AG04450 (cell line): ENCODE measurements at places on chromosomes 2 and 18.
A peak's percentile ranks its signal among the peaks of the same experiment; 100 is the strongest.

DNA sequence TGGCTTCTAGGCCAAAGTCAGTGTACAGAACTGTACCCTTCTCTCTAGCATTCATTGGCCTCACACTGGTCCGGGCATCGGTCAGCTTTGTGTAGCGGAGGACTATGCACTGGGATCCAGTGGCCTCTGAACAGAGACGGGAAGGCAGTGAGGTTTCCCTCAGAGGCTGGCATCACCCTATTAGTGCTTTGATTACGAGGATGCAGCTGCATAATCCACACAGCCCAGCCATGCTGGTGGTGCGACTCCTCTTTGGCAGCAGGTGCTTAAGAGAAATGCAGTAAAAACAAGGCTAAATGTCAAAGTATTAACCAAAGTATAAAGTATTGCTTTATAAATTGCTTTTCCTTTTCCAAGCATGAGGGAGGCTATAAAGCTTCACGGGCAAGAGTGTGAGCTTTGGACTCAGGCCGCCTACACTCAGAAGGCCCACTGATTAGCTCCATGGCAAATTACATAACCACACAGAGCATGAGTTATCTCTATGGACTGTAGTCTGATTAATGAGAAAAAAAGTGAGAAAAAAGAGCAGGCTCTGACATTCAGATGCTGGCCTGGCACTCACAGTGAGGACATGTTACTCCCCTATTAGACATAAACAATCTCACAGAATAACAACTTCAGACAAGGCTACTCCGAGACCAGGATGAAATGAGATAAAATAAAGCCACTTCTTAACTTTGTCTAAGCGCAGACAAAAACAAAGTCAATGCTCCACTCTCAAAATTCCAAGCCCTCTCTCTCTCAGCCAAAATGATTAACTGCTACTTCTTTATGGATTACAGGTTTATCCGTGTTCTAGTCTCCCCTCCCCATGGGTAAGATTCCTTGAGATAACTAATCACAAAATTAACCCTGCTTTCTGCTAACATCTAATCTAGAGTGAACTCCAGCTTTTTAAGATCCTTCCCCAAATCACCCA lies 6.4 kb upstream of the CRYGC start:
- no peak for DNase-seq

- no peak for DNase-seq
Measured at GRCh38 chr2:233351423-233351822, 2.9 kb upstream of the DGKD start.

DNA sequence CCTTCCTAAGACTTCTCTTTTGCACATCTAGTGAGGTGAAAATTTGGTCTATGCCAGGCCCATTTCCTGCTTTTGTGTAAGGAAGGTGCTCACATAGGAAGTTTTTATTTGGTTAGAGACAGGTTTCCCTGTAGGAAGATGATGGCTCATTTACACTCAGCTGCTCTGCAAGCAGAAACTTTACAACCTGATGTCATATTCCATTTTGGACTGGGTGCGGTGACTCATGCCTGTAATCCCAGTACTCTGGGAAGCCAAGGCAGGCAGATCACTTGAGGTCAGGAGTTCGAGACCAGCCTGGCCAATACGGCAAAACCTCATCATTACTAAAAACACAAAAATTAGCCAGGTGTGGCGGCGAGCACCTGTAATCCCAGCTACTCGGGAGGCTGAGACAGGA lies 35.8 kb downstream of the CASP10 start:
- DNase-seq: no peak

GRCh38 chr18:23721696-23722480 lies 32.6 kb downstream of the LAMA3 start:
- DNase-seq: peak; percentile 15

DNA sequence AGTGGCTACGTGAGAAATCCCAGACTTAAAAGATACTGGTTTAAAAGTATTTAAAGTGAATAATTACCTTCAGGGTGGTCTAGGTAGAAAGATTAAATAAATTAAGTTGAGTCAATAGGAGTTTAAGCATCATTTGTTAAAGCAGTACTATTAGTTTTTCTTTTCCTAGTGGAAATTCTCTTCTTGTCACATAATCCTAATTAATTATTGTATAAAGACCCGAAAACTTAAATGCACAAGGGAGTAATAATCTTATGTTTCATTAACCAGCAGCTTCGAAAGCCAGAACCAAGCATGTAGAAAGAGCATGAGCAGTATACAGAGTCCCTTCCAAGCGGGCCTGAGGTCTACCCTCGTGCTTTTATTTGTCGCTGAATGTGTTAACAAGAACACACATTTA lies 90.2 kb upstream of the SKOR2 start:
- DNase-seq: no peak
